ENCODE measurements at places on chromosomes 2 and 18.
A peak's percentile ranks its signal among the peaks of the same experiment; 100 is the strongest.

DNA sequence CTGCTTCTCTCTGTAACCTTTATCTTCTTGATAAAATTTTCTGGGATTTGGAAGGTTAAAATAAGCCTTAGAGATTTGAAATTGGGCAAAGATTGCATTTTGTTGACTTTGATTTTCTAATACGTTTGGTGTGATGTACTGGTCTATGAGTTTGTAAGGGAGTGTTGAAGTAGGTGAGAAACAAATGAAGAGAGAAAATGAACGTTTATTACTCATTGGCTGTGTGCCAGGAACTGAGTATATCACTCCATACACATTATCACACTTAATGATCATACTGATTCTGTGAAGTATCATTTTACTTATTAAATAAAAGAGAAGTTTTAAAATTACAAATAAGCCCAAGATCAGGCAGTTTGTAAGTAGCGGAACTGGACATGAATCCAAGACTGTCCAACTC is 795.1 kb upstream of the ZEB2 start:
- DNase-seq: no peak

- peak; percentile 21 for DNase-seq
Measured at GRCh38 chr18:47100212-47100831, 50.0 kb downstream of the HDHD2 start.

- no peak for DNase-seq
Measured at GRCh38 chr18:13513481-13513880, 212.9 kb downstream of the FAM210A start.

GRCh38 chr2:128215897-128216642 is 102.6 kb downstream of the HS6ST1 start:
- no peak for DNase-seq

- DNase-seq: peak; percentile 47
Measured at GRCh38 chr2:96138179-96139145, at the start of gene ASTL. Gene ASTL (minus strand): TSS chr2:96138502. CDS start chr2:96138436, 66 bp downstream.

GRCh38 chr2:196592911-196593881 is 46.3 kb upstream of the CCDC150 start:
- no peak for DNase-seq

All from stimulated activated naive CD4-positive, alpha-beta T cell treated with Interleukin-2 at 50 U/mL for 16 hours (primary cell).